Stimulated activated CD4-positive, alpha-beta T cell treated with anti-CD3 and anti-CD28 coated beads, Interleukin-12 subunit alpha, Interleukin-12 subunit beta, amount 100 ng/mL, for 24 hours (primary cell): ENCODE measurements at places on chromosomes 7 and 10.

GRCh38 chr10:6402349-6402709 lies 177.7 kb downstream of the PRKCQ start:
- no peak for DNase-seq

DNA sequence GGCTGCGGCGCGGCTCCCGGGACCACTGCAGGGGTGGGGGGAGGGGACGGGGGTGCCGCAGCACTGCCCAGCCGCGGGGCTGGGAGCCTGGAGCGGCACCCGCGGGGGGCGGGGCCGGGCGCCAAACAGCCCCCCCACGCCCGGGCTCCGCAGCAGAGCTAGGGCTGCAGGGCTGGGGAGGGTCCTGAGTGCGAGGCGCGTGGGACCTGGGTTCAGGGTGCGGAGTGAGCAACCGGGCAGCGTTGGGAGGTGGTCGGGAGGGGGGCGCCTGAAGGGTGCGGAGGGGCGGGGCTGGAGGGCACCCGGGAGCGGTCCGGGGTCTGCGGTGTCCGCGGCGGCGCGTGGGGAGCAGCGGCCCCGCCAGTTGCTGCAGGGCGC lies 528 bp downstream of the CAMK2G start:
- DNase-seq, result no peak

GRCh38 chr10:74929197-74929596 lies 102.8 kb downstream of the KAT6B start:
- DNase-seq, result no peak

DNA sequence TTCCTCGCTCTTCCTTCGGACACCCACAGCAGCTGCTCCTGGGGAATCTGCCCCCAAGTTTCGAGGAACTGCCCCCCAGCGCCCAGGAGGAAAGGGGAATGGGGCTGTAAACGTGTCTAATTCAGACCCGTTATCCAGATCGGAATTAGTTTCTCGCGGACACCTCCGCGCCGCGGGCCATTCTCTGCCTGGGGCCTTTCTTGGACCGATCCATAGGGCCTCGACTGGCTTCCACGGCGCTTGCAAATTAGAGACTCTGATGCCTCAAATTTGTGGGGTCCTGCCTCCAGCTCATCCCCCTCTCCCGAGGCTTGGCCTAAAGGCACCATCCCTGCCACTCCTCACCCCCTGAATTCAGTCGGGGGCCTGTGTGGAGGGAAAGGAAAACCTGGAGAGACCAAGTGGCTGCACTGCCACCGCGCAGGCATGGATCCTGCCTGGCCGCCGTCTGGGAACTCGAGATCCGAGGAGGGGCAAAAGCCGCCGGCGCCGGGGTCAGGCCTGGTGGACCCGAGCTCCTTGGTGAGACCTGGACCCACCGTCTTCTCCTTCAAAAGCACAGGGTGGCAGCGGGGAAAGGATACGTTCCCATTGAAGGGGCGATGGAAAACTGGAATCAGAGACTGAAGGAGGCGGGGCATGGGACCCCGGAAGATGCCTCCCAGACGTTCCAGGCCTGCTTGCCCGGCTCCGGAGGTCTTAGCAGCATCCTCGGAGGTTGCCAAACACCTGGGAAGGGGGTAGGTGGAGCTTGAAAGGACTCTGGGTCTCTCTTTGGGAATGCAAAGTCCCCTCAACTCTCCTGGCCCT lies 13.7 kb downstream of the LBX1 start:
- no peak for DNase-seq

DNA sequence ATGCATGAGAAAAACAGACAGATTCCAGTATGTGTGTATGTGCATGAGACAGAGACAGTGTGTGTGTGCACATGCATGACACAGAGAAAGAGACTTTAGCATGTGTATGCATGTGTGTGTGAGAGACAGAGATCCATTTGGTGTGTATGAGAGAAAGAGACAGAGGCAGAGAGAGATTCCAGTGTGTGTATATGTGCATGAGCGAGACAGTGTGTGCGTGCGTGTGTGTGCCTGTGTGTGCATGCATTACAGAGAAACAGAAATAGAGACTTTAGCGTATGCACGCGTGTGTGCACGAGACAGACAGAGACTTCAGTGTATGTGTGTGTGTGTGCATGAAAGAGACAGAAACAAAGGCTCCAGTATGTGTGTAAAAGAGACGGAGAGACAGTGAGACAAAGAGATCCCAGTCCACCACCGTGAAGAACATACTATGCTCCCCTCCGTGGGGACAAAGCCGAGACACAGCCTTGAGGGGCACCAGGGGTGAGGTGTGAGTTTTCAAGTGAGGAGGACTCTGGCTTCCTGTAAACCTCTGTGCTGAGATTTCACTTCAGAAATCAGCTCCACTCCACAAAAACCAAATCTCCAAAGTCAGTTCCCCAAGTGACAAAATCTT lies 188.9 kb downstream of the GRID1 start:
- DNase-seq, result no peak

DNA sequence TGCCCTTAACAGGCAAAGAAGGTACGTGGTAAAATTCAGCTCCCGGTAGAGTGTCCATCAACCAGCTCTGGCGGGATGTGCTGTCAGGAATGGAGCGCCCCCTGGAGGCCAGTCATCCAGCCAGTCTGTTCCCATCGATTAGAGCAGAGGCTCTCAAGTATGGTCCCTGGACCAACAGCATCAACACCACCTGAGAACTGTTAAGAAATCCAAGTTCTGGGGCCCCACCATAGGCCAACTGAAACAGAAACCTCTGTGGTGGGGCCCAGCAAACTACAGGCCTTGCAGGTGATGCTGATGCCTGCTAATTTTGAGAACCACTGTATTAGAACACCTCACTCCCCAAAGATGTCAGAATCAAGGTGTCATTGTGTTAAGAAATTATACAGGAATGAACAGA lies 109.2 kb downstream of the DPY19L1 start:
- peak; percentile 41 for DNase-seq

- DNase-seq, result no peak
Observed at GRCh38 chr7:17526621-17527020, 228.2 kb downstream of the AHR start.

DNA sequence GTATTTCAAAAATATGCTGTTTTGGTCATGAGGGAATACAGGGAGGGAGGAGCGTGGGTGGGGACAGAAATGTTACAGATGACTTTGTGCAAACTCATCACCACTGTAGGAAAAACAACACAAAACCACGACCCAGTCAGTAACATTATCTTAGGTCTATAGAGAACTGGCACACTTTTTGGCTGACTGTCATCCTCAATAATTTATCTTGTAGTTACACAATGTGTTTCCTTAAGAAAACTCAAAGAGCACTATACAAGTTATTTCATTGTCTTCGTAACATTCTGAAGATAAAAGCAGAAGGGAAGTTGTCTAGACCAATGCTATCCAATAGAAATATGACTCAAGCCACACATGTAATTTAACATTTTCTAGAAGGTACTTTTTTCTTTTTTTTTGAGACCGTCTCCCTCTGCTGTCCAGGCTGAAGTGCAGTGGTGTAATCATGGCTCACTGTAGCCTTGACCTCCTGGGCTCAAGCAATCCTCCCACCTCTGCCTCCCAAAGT lies 16.9 kb upstream of the CDK14 start:
- DNase-seq, result no peak

GRCh38 chr10:73287441-73287840 lies 35.0 kb upstream of the MRPS16 start:
- DNase-seq, result no peak

- no peak for DNase-seq
Observed at GRCh38 chr10:107444443-107444842, 279.9 kb upstream of the SORCS1 start.

DNA sequence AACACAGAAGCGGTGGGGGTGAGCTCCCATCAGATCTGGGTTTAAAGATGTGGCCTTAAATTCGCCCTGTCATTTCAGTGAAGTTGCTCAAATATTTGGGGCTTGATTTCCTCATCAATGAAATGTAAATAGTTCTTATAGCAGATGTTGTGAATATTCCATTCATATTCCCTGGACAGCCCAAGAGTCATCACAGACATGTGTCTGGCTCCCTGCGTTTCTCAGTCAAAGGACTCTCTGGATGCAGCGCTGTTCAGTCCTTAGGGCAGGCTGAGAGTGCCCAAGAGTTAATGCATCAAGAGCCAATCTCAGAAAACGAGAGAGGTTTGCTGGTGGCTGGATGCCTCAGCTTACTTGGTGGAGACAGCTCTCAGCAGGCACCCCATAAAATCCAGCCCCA lies 475.5 kb upstream of the VSTM2A start:
- DNase-seq, result no peak

DNA sequence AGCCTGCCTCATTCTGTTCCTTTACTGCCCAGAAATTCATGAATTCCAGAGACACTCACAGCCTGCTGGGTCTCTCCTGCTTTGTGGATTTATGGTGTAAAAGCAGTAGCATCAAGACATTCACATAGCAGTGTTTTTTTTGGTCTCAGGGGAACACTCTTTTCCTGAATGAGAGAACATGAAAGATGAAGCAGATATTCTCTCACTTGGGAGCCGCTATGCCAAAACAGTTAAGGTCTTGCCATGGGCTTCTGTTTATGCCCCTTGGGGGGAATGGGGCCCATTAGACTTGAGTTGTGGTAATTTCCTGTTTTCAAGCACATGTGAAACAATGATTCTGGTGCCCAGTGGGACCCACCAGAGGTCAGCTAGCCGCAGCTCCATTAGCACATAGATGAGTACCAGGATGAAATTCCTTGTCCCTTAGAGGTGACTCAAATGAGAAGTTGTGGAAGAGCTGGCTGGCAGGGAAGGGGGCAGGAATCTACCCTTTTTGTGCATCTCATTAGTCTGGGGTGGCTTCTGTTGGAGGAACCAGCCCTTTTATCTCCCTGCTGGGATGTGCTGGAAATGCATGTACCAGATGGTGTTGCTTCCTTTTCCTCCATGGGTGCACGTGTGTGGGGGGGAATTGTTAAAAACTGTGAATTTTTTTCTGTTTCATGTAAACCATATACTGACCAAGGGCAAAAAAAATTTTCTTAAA lies 13.3 kb downstream of the BMPER start:
- DNase-seq, result no peak

- DNase-seq, result no peak
Observed at GRCh38 chr10:126713594-126713993, 43.1 kb upstream of the C10orf90 start.

- no peak for DNase-seq
Observed at GRCh38 chr10:115980470-115980869, 292.5 kb downstream of the GFRA1 start.

- no peak for DNase-seq
Observed at GRCh38 chr10:36494371-36494770, 631.0 kb upstream of the ANKRD30A start.

- no peak for DNase-seq
Observed at GRCh38 chr10:90461437-90462155, 396.2 kb downstream of the HTR7 start.

- DNase-seq, result no peak
Observed at GRCh38 chr7:15309872-15310271, 251.9 kb downstream of the AGMO start.

DNA sequence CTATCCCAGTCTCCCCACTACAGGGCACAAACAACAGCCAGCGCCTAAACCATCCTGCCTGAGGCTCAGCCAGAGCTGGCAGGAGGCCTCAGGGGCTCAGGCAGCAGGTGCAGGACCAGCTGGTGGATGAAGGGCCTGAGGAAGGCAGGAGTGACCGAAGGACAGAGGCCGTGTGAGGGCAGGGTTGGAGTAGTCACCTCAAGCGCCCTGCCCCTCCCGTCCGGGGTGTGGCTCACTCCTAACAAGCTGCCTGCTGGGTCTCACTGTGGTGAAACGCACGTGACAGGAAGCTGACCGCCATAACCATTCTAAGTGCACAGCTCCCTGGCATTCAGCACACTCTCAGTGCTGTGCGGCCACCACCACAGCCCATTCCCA lies 281.1 kb downstream of the ELFN1 start:
- no peak for DNase-seq

GRCh38 chr10:17031637-17032635 lies 97.7 kb downstream of the CUBN start:
- DNase-seq, result no peak

GRCh38 chr10:109971634-109972033 lies 36.1 kb upstream of the ADD3 start:
- no peak for DNase-seq

GRCh38 chr10:55160655-55161283 lies 359.7 kb upstream of the PCDH15 start:
- no peak for DNase-seq

DNA sequence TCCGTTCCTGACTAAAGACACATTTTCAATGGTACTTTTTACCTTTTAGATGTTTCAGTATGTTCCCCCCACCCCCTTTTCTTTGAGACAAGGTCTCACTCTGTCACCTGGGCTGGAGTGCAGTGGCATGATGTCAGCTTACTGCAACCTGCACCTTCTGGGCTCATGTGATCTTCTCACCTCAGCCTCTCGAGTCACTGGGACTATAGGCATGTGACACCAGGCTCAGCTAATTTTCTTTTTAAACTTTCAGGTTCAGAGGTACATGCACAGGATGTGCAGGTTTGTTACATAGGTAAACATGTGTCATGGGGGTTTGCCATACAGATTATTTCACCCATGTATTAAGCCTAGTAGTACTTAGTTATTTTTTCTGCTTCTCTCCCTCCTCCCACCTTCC lies 99.3 kb upstream of the RPA3 start:
- DNase-seq, result no peak

DNA sequence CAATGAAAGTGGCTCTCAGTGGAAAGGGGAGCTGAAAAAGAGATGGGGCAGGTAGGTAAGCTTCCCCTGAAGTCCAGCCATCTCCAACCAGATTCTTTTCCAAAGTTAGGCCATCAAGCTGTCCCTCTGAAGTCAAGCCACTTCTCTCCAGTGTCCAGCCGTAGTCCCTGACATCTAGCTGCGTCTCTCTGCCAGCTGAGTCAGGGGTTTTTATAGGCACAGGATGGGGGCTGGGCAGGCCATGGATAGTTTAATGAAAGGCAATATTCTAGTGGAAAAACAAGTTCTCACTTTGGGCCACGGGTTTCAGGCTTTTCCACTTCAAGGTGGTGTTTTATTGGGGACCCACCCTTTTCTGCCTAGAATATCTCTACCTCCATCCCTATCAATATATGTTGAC lies 36.8 kb downstream of the AVL9 start:
- DNase-seq, result no peak

- no peak for DNase-seq
Observed at GRCh38 chr10:129450391-129450790, 16.6 kb upstream of the MGMT start.

- DNase-seq, result no peak
Observed at GRCh38 chr7:92052684-92053083, 81.6 kb downstream of the CYP51A1 start.

GRCh38 chr7:104758504-104758903 lies 255.5 kb upstream of the KMT2E start:
- no peak for DNase-seq

GRCh38 chr7:155377838-155378579 lies 79.9 kb upstream of the EN2 start:
- DNase-seq, result no peak

- no peak for DNase-seq
Observed at GRCh38 chr10:91617072-91617609, 15.7 kb downstream of the PPP1R3C start.

- DNase-seq, result no peak
Observed at GRCh38 chr10:125008689-125009638, 67.0 kb downstream of the ZRANB1 start.

DNA sequence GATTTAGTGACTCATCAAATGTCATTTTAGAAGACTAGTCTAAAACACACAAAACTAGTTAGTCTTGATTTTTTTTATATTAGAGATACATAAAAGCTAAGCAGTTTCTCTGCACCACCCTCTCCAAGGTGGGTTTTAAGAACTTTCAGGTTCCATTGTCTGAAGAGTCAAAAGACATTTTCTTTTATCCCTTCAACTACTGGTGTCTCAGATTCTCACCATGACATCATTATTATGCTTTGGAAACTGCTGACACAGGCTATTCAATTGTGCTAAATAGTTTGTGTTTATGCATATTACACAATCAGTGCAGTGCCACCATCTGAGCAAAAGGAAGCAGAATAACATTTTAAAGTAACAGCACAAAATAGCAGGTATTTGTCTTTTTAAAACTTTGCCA lies 52.2 kb downstream of the IGF2BP3 start:
- DNase-seq, result no peak
